NCI-H1105 (cell line): ENCODE measurements at places on chromosomes 11 and 22.

DNA sequence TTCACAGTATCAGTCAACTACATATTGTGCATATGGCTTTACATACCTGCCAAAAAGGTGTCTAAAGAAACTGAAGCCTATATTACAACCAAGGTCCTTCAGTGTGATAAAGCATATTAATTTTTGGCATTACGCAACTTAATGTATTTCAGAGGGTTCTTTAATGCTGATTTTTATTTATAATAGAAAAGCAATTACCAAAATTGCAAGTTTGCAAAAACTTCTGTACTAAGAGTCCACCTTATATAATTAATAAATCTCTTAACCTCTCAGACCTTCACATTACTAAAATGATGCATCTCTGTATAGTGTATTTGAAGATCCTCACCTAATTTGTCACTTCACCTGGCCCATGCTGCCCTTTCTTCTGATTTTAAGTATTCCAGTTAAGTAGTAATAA lies 128.6 kb downstream of the GUCY1A2 start:
- no peak for DNase-seq

DNA sequence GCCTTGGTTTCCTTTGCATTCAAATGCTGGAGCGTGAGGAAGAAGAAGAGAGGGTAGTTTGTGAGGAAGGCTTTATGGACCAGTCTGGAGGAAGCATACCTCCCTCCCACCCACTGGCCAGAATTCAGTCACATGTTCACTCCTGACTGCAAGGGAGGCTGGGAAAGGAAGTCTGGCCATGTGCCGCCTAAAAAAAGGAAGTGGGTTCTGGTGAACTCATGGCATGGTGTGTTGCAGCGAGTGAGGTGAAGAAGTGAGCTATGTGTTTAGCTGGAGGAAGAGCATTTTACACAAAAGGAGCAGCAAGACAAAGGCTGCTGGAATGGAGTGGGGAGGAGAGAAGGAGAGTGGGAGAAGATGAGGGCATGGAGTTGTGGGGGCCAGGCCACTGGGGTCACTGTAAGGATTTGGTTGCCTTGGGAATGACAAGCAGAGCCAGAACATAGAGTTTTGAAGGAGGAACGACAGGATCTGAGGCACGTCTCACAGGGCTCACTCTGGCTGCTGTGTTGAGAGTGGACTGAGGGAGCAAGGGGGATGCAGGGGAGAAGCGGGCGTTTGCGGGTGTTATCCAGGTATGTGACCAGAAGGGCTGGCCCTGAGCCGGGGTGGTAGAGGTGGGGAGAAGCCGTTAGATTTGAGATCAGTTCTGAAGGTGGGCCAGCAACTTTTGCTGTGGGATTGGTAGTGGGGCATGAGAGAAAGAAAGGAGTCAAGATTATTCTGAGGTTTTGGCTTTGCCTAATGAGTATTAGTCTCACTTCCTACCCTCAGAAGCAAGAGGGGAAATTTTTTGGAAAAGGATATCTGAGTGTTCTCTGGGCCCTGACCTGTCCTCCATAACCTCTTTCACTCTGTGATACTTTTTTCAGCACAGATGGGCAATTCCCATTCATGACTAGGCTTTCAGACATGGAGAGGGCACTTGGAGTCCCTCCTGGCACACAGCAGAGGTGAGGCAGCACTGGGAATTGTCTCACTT lies 26.4 kb downstream of the BMAL1 start:
- no peak for DNase-seq

- DNase-seq = no peak
Observed at GRCh38 chr11:69867076-69868005, 48.1 kb upstream of the FGF3 start.

DNA sequence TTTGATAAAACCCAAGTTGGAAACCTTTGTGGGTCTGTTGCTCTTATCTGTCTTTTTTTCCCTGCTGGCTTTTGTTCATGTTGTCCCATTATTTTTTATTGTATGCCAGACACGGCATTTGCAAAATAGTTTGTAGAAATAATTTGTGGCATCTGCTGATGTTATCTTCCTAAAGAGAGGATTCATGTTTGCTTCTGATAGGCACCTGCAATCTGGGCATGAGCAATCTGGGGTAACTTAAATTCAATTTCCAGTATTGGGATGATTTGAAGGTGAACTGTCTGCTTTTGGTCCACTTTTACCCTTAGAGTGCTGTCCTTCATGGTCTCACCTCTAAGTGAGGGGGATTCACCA lies 126.9 kb downstream of the CEP164 start:
- DNase-seq = no peak

GRCh38 chr11:9760193-9760575 lies 96.3 kb downstream of the SWAP70 start:
- no peak for DNase-seq

- peak; percentile 53 for DNase-seq
Observed at GRCh38 chr11:69088676-69089146, 40.0 kb downstream of the TPCN2 start.
